Hypothalamus (tissue), 51 donors: ENCODE measurements at places on chromosomes 5 and 9.
A peak's percentile ranks its signal among the peaks of the same experiment; 100 is the strongest.

DNA sequence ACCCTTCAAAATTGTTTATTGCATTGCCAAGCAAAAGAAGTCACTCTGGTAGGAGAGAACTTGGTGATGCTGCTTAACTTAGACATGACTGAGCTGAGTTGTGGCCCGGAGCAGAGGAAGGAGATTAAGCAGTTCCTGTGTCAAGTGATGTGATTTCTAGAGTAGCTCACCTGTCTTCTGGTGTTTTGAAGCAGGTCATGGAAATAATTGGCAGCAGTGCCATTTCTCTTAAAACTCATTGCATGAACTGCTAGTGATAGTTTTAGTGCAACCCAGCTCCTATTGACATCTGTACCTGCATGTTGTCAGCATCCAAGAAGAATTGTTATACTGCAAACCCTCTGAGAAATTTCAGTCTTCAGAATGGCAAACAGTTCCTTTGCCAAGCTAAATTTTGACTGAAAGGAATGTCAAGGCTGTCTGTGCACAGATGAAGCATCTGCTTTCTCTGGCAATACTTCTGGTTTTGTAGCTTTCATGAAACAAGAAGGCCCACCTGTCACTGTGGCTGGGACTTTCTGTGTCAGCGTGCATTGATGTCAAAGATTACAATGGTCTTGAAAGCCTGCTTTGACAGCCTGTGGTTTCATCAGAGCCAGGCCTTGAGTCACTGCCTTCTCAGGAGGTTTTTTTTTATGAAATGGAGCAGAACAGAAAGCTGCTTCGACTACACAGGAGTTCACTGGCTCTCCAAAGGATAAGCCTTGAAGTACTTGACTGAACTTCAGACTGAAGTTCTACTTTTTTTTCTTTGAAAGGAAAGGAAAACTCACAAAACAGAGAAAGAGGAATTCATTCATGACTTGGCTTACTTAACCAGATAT, 90.6 kb downstream of the RALGPS1 start:
- DNase-seq, result peak; percentile 27

- DNase-seq, result peak; percentile 41
Observed at GRCh38 chr9:69421908-69422801, 97.1 kb downstream of the ENTREP1 start.

DNA sequence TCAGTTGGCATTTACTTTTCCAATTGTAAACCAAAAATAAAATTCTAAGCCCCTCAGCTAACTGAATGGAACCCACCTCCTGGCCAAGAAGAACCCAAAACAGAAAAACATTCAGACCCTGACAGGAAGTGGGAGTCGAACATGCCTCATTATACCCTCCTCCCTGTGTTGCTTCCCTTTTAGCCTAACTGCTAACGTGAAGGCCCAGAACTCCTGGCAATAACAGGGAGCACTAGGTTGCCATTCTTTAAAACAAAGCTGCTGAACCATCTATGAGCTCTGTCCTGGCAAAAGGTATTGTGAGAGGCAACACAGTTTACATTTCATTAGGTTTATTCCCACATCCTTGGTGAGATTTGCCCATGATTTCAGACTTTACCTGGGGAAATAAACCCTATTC, 481.4 kb downstream of the CHSY3 start:
- DNase-seq, result no peak

- no peak for DNase-seq
Observed at GRCh38 chr9:109600142-109600541, 102.0 kb upstream of the PTPN3 start.

- peak; percentile 35 for DNase-seq
Observed at GRCh38 chr5:133944263-133945185, 23.9 kb downstream of the C5orf15 start.

DNA sequence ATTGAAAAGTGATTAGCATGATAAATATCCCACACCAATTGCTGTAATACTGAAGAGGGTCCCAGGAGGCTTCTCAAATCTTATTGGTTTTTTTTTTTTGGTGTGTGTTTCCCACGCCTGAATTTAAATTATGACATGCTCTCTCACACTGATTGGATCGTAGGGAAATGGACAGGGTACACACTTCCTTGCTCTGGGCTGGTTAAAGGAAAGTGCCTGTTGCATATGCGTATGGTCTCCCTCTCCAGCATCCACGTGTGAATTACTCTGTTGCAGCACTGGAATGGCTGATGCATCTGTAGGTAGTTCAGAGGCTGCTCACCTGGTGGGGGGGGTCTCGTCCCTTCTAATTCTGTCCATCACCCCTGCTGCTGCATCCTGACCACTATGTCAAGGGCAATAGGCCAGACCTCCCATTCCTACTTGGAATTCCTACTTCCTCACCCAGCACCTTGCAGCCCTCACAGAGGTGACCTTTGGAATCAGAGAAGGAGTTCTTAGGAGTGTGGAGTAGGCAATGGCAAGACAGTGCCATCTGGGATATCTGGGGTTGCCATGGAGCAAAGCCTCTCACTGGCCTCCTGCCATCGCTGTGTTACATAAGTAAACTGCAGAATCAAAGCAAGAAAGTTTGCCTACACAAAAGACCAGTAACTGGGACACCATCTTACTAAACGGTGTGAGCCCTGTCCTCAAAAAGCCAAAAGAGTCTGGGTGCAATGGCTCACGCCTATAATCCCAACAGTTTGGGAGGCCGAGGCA, 71.4 kb upstream of the FBXW11 start:
- no peak for DNase-seq

DNA sequence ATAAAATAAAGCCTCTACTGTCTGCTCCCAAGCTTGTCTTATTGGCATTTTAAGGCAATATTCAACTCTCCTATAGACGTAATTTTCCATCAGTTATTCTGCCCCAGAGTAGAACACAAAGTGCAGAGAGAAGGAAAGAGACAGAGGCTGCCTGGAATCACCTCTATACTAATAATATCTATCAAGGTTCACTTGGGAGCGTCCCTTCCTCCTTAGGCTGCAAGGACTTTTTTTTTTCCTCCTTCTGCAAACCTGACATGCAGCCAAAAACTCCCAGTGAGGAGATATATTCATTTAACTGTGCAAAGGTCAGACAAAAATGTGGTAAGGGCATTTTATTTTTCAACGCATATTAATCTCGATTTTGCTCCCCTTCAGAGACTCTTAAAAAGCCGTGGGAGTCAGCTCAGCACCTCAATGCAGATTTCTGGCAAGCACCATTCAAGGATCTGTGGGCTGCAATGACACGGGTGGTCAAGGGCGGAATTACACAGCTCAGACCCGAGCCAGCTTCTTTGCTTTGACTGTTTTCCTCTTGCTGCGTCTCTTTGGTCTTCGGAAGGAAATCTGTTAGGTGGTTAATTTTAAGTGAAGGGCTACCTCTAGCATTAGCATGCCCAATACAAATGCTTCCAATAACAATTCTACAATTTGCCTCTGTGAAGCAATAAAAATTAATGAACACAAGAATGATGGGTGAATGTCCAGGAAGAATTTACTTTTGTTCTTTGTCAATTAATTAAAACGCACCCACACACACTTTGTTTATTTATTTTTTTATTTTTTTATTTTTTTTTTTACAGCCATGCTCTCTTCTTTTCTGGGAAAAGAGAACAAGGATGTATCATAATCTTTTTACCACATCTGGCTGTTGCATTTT, 587.7 kb upstream of the GRAMD2B start:
- DNase-seq, result peak; percentile 11

- DNase-seq, result no peak
Observed at GRCh38 chr5:9089893-9090292, 456.0 kb downstream of the SEMA5A start.

- DNase-seq, result no peak
Observed at GRCh38 chr5:113660706-113661250, 147.3 kb downstream of the YTHDC2 start.

DNA sequence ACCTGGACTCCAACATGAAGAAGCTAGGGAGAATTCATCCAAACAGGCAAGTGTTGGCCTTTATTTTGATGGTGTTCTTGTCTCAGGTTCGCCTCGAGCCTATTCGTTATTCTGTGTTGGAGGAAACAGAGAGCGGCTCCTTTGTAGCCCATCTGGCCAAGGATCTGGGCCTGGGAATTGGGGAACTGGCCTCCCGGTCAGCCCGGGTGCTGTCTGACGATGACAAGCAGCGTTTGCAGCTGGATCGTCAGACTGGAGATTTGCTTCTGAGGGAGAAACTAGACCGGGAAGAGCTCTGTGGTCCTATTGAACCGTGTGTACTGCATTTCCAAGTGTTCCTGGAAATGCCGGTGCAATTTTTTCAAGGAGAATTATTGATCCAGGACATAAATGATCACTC, 367 bp downstream of the PCDHB4 start:
- DNase-seq, result no peak

DNA sequence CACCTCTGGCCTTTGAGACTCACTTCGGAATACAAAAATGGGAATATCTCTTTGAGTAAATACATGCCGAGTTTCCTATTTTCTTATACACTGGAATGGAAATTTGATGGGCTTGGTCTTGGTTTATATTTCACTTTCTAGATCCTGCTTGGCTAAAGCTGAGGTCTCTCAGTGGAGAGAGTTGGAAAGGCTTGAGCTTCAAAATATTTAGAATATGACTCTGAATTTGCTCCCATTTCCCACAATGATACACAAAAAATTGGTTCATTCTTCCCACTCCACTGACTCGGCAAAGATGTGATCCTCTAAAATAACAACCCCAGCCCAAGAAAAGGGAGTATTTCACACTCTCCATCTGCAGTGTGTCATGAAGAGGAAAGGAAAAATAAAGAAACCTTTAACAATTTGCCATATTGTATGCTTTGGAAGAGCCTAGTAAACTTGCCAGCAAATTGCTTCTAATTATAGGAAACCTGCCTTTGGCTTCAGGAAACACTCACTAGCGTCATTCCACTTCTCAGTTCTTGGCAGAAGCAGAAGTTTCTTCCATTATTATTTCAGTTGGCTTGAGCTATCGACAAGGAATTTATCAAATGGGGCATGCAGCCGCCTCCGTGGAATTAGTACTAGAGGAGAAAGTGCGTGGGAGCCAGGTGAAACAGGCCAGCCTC, 302.9 kb downstream of the NSG2 start:
- no peak for DNase-seq

DNA sequence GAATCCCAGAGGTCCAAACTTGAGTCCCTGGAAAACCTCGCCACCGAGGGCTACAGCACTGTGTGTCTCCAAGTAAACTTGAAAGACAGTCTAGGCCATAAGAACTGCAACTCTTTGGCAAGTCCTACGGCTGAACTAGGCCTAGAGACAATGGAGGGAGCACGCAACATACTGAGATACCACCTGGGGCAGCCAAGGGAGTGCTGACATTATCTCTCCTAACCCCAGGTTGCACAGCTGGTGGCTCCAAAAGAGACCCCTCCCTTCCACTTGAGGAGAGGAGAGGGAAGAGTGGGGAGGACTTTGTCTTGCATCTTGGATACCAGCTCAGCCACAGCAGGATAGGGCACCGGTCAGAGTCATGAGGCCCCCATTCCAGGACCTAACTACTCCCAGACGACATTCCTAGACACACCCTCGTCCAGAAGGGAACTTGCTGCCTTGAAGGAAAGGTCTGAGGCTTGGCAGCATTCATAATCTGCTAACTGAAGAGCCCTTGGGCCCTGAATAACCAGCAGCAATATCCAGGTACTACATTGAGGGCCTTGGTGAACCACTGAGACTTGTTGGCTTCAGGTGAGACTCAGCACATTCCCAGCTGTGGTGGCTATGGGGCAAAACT, 42.7 kb downstream of the AP3B1 start:
- no peak for DNase-seq

GRCh38 chr5:96517295-96517694, 84.2 kb upstream of the PCSK1 start:
- no peak for DNase-seq

- DNase-seq, result no peak
Observed at GRCh38 chr5:24188216-24188925, 456.4 kb downstream of the CDH10 start.

DNA sequence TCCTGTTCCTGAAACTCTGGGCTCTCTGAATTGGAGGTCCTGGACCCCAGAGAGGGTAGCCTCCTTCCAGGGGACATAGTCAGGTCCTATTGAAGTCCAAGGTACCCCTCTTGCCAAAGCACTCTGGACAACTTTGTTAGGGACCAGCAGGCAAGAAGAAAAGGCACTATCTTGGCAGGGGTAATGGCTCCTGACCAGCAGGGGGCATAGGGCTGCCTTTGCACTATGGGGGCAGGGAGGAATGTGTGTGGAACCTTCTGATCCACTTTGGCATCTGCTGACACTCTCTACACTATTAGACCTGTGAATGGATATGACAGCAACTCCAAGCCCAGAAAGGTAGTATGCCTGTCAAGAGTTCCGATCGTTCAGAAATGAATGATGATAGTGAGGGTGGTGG, 179.0 kb upstream of the CD180 start:
- no peak for DNase-seq

- DNase-seq, result no peak
Observed at GRCh38 chr5:91059409-91059808, 323.7 kb downstream of the ARRDC3 start.

DNA sequence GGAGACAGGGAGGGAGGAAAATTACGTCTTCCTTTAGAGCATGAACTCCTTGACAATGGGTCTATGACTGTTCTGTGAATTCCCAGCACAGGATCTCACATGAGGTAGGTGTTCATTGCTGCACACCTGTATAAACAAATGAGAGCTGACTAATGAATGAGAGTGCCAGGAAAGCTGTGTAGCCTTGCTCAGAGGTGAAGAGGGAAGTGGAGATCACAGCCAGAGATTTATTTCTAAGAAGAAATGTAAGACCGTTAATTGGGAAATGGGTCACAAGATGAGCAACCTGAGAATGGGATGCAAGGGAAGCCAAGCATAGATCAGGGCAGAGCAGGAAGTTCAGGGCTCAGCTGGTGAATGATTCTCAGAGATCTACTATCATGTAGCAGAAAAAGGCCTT, 295.1 kb downstream of the CDK5RAP2 start:
- no peak for DNase-seq

DNA sequence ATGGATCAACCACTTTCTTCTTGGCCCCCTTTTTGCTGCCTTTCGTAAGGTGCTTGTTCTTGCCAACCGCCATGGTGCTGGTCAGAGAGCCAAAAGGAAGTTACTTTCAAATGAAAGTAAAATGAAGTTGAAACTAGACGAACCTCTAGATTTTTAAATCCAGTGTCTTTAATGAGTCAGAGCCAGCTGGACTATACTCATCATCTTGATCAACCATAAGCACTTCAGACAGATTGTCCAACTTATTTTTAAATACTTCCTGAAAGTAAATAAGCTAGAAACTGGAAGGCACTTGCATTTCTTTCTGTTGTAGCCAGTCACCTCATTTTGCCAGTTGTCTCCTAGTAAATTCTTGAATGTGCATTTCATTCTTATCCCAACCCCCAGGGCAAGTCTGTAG, 48.9 kb downstream of the JMY start:
- no peak for DNase-seq

- peak; percentile 22 for DNase-seq
Observed at GRCh38 chr5:16666883-16667398, 50.1 kb upstream of the RETREG1 start.

DNA sequence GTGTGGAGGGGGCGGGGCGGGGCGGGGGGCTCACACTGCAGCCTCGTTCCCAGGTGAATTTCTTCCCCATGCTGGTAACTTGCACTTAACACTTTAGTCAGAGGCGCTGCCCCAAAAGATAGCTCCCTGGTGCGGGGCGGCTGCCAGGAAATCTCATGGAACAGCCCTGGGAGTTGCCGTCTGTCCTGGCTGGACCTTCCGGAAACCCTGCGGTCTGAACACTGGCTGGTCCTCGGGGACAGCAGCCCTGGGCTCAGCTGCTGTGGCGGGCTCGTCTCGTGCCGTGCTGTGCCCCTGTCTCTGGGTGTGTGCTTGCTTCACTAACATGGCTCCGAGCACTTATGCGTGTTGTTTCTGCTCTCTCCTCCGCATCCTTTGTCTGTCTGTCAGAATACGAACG, 25.8 kb downstream of the PTGES2 start:
- DNase-seq, result no peak

GRCh38 chr5:173480896-173481295, 135.6 kb downstream of the BOD1 start:
- DNase-seq, result no peak
